ENCODE measurements at places on chromosomes 7 and 10.

DNA sequence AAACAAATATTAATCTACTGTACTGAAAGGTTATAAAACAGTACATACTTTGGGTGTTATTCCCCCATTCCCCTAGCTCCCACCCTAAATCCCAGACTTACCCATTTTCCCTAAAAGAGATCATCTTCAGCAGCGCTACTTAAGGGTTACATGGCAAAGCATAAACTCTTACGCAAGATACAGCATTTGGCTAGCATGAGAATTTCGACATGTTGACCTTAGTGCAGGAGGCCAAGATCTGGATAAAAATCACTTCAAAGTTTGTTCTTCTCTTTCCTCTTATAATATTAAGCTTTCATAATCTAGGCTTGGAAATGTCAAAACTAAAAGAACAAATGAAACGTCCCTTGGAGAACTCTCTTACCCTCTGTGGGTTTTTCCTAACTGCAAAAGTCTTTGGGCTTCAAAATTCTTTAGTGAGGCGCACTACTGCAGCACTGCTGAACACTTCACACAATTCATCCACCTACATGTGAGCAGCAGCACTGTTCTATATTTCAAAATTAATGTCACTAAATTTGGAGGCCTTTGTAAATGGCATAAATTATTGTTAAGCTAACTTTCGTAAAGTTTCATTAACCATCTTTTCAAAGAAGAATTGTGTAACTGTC lies 59.5 kb upstream of the PDLIM1 start:
- DNase-seq = no peak

- DNase-seq = no peak
Measured at GRCh38 chr7:124779194-124779593, 13.6 kb upstream of the GPR37 start.

- DNase-seq = no peak
Measured at GRCh38 chr10:3783682-3784432, 1.2 kb downstream of the KLF6 start.

- no peak for DNase-seq
Measured at GRCh38 chr10:33653584-33654367, 319.3 kb upstream of the NRP1 start.

DNA sequence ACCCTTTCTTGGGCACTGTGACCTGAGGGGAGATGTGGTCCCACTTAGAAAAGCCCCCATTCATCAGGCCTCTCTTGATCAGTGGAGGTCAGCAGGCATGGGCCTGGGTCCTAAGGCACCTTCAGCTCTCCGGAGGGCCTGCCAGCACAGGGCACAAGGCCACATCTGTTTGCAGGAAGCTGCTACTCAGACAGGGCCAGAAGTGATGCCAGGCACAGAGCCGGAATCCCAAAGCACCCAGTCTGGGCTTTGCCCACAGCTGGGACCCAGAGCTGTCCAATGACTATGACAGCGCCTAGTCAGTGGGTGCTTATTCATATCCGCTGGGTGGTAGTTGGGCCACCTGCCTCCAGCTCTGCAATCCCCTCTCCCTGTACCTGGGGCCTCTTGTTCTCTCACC lies 63.2 kb upstream of the ELN start:
- no peak for DNase-seq

DNA sequence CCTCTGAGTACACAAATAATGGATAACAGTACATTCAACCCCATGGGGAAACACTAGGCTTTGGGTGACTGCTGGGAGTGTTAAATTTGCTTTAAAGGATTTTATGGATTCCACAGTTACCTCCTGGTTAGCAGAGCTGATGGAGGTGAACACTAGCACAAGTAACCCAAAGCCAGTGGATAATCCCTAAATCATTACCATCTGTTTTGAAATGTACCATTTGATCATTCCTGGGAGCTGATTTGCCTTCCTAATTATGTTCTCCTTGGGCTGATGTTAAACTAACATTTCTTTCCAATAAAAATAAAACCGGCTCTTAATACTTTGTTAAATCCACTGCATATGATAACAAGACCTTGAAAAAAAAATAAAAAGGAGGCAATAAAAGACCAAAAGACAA lies 493.9 kb downstream of the PLXNA4 start:
- DNase-seq = no peak

DNA sequence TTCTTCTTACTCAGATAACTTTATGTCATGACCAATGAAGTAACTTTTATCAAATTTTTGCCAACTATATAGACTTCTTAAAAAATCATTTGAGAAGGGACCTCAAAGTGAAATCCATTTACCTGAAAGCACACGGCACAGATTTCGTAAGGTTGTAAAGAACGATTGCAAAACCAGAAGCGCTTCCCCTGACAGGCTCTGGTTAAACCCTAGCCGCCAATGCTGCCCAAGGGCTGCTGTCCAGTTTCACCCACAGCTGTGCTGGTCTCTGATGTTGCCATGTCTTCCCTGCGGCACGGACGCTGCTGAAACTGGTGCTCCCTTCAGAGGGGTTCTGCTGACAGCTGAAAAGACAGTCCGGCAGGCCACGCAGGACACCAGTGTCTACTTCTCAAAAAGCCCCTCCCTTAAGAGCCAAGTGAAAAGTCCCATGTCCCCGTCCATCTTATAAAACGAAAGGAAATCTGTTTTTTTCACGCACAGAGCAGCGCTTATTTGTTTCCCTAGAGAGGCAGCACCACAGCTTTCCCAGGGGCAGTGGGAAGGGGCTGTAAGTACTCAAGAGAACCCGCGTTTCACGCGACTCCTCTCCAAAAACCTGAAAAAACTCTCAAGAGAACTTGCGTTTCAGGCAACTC lies 32.5 kb downstream of the GNA12 start:
- DNase-seq = no peak

GRCh38 chr10:58989486-58990039 lies 186.9 kb upstream of the PHYHIPL start:
- DNase-seq = no peak

DNA sequence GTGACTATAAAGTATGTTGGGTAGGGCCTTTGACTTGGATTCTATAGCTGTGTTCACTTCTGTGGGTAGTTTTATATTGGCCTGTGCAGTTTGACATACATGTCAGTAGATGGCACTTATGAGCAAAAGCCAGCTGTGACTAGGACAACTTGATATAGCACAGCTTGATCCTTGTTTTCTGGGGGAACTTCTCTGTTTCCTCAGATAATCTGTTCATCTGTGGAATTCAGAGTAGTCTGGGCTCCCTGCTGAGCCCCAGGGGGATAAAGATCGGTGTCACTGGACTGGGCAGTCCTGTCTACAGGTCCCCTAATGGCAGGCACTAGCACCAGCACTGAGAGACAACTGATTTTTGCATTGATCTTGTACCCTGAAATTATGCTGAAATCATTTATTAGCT lies 25.4 kb downstream of the CYP2C9 start:
- no peak for DNase-seq

DNA sequence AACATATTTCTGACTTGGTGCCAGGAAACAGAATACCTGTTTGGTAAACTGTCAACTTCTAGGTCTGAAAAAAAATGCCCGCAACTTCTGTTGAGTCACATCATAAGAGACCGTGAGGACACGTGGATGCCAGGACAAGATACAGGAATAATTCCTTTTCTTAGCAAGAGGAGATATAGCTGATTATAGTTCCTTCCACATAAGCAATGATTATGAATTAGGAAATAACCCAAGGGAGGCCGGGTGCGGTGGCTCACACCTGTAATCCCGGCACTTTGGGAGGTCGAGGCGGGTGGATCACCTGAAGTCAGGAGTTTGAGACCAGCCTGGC lies 75.2 kb downstream of the CDC123 start:
- no peak for DNase-seq

DNA sequence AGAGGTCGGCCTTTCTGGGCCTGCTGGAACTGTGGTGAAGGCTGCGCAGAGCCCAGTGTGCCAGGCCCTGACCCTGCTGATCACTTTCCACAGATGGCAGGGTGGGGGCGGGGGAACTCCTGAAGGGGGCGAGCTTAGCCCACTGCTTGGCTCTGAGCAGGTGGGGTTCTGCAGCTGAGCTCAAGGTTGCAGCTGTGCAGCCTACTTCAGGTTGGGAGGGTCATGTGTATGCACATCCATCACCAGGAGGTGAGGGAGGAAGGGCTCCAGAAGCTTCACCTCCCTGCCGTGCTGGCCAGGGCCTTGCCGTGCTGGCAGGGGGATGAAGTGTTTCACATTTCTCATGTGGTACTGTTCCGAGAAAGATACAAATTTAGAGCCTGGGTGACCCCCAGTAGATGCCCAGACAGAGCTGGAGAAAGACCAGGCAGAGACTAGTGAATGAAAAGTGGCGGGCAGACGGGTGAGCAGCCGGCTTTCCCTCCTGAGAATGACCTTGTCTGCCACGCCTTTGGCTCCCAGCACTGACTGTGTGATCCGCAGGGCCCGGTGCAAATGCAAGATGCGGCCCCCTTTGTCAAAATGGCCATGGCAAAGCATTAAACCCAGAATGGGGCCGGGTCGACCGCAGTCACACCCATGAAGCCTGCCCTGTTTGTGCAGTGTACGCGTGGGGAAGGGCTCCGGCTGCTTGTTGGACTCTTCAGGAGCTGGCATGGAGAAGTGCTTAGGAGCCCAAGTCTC lies 25.2 kb downstream of the FAM241B start:
- no peak for DNase-seq

DNA sequence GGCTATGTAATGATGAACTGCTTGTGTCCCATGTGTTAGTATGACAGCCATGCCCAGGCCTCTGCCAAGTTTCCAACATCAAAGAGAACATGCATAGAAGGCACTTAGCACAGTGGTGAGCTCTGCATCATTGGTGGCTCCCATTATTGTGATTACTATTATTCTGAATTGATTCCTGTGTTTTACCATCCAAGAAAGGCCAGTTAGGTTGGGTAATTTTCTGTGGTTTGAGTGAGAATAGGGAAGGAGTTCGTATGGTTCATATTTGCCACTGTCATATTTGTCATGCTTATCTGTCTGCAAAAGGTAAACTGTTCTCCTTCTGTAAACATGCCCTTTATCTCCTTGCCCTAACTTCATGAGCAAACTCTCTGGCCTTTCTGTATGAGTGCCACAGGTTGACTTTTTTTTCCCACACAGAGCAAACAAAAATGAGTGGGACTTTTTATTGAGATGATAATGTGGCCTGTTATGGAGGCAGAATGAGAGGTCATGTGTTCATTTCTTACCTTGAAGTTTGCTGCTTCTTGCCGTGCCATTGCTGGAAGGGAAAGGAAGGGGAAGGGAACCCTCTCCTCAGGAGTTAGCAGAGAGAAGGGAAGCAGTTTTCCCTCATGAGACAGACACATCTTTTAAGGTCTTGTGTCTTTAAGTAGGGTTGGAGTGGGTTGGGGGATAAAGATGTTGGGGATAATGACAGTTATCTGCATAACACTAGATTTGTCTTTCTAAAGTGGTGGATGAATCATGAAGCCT lies 301.9 kb downstream of the LRMDA start:
- DNase-seq = no peak

- no peak for DNase-seq
Measured at GRCh38 chr7:41900532-41900931, 197.6 kb upstream of the INHBA start.

DNA sequence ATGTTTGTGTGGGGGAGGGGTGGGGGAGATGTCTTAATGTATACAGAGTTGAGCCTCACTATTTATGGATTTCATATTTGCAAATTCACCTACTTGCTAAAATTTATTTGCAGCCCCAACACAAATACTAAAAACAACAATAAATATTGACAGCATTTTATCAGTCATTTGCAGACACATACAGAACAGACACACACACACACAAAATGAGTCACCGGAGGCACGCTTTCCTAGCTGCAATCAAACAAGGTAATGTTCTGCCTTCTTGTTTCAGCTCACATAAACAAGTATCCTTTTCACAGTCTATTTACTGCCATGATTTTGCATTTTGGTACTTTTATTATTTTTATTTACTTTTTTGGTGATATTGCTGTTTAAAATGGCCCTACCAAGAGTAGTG lies 88.5 kb downstream of the IPMK start:
- DNase-seq = no peak

- DNase-seq = no peak
Measured at GRCh38 chr10:93095225-93095624, 21.5 kb downstream of the CYP26A1 start.

GRCh38 chr7:87220734-87221215 lies 1.2 kb upstream of the TMEM243 start:
- DNase-seq = no peak

- no peak for DNase-seq
Measured at GRCh38 chr10:43315535-43316207, 48.8 kb upstream of the RASGEF1A start.

DNA sequence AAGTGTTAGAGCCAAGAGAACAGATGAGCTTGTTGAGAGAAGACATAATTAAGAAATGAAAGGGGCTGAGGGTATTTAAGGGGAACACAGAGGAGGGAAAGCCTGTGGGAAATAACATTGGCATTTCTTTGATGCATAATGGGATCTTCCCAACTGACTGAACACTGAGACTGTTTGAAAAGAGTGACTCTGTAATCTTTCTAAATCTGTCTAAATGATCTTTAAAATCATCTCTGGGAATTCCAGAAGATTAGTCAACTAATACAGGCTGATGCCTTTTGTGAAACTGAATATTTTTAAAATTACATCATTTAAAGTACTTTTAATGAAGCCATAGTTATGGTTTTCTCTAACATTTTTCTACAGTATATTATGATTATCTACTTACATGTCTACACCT lies 17.4 kb upstream of the SLC35G1 start:
- DNase-seq = no peak

- DNase-seq = no peak
Measured at GRCh38 chr10:84541289-84541637, 212.9 kb downstream of the CCSER2 start.

DNA sequence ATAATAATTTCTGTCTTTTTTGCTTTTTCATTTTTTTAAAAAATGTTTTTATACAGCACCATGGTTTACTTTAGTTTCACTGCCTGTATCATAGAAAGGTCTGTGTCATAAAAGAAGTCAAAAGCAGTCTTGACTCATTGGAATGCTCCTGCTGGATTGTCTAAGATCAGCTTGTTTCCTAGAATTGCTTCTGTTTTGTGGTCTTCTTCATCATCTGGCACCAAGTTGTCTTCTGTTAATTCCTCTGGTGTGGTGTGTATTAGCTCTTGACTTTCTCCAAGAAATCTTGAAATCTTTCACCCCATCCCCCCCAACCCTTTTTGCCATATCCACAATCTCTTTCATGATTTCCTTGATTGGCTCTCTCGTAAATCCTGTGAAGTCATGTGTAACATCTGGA lies 250.3 kb upstream of the CXCL12 start:
- DNase-seq = no peak

Measured in stimulated activated CD8-positive, alpha-beta memory T cell treated with anti-CD3 and anti-CD28 coated beads, Interleukin-4, amount 100 ng/mL, for 1 hour (primary cell).